ENCODE measurements at places on chromosomes 1 and 21. TPM values are rescaled to one million over a fixed set of nuclear protein-coding genes. Genes with fewer than 3 reads are reported as not detected.

CIART gene
- 1.1 TPM for total RNA-seq

DNAJC28 gene
- 2.3 TPM for total RNA-seq

ZBTB8A gene
- total RNA-seq: 7.1 TPM

BLACAT1 gene
- total RNA-seq: under 0.01 TPM

LRRC71 gene
- total RNA-seq: 0.36 TPM

CFAP74 gene
- not detected for total RNA-seq

FAM110D gene
- total RNA-seq: 0.66 TPM

SLC1A7 gene
- total RNA-seq: not detected

TRABD2B gene
- total RNA-seq: not detected

OR2T27 gene
- not detected for total RNA-seq

AMY2A gene
- total RNA-seq: not detected

PGLYRP4 gene
- not detected for total RNA-seq

KRTAP12-2 gene
- not detected for total RNA-seq

BRINP3 gene
- not detected for total RNA-seq

MAN1C1 gene
- total RNA-seq: 1.1 TPM

GPATCH2 gene
- 29.9 TPM for total RNA-seq

C1orf94 gene
- not detected for total RNA-seq

GSTM2 gene
- total RNA-seq: 4.7 TPM

CD1E gene
- total RNA-seq: not detected

GSTM1 gene
- 12.2 TPM for total RNA-seq

XCL2 gene
- total RNA-seq: not detected

SPATA46 gene
- not detected for total RNA-seq

NMNAT2 gene
- total RNA-seq: 0.72 TPM
